Kidney tubule cell (primary cell): ENCODE measurements at places on chromosomes 13 and 19.
A peak's percentile ranks its signal among the peaks of the same experiment; 100 is the strongest.

- peak; percentile 92 for DNase-seq
Measured at GRCh38 chr13:99280166-99280565, 22.0 kb upstream of the GPR18 start.

GRCh38 chr19:16355293-16356043, 30.8 kb downstream of the KLF2 start:
- no peak for DNase-seq

GRCh38 chr19:56976300-56976699, 135.8 kb upstream of the PEG3 start:
- no peak for DNase-seq

- DNase-seq = peak; percentile 94
Measured at GRCh38 chr13:27450921-27451471, 632 bp upstream of the MTIF3 start.

- DNase-seq = no peak
Measured at GRCh38 chr19:56554272-56554869, 12.9 kb upstream of the ZNF470 start.

DNA sequence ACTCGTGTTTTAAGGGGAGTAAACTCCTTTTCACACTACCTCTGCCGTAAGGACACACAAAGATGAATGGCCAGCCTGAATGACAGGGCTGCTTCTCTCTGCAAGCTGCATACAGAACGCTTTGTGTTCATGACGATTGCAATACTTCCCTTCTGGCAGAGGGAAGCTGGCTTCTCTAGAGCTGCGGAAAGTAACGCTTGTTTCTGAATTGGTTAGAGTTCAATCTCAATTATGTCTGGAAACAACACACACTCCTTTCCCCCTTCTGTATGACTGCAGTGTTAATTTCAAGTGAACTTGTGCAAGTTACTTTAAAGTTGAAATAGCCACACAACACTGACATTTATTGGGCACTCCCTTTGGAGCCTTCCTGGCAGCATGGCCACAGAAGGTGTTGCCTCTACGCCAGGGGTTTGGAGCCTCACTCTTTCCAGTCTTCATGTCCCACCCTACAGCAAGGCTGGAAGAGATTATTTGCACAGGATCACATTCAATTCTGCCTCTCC, 242.6 kb downstream of the NDFIP2 start:
- DNase-seq = no peak

DNA sequence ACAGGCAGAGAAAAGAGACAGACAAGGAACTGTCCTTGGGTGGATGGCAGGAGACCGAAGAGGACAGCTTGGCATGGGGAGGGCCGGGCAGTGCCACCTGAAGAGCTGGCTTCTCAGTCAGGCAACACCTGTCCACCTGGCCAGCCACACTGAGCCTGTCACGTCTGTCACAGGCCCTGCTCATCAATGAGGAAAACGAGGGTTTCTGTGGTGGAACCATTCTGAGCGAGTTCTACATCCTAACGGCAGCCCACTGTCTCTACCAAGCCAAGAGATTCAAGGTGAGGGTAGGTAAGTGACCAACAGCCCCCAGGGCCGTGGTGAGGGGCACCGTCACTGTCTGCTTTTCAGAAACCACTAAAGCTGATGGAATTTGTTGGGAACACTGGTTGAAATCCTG, 11.2 kb upstream of the PROZ start:
- DNase-seq = no peak

- DNase-seq = no peak
Measured at GRCh38 chr13:33331962-33332361, 46.4 kb upstream of the STARD13 start.

GRCh38 chr19:31054430-31054829, 294.8 kb downstream of the TSHZ3 start:
- peak; percentile 56 for DNase-seq

GRCh38 chr19:51472607-51473006, 5.7 kb upstream of the CEACAM18 start:
- no peak for DNase-seq

DNA sequence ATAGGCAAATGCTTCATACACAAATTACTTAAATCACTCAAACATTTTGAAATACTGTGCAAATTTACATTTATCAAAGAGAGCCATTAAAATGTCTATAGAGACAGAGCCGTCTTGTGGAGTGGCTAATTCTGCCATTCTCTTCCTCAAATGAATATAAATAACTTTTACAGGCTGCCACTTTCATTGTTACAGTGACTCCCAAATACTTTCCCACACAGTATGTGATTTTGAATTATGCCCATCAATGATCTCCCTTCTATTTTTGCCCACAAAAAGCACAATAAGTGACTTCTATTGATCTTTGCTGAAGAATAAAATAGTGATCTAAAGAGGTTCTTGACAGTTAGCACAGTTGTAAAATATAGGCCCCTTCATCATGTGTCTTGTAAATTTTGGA, 1244.9 kb downstream of the PCDH17 start:
- DNase-seq = no peak

DNA sequence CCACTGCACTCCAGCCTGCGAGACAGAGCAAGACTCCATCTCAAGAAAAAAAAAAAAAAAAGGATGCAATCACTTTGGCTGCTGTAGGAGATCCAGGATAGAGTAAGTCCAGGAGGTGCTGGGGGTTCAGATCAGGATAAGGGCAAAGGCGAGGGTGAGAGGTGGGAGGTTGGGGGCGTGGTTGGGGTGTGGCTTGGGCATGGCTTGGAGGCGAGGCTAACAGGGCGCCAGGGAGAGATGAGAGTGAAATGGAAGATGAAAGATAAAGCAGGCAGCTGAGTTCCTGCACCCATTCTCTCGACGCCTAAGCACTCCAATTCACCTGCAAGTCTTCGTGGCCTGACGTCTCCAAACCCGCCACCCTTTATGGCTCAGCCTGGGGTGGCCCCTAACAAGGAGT, 25.0 kb upstream of the ZNRF4 start:
- DNase-seq = no peak

GRCh38 chr13:87080100-87080779, 590.9 kb upstream of the SLITRK5 start:
- no peak for DNase-seq

GRCh38 chr13:40611635-40612034, 54.8 kb downstream of the FOXO1 start:
- no peak for DNase-seq

DNA sequence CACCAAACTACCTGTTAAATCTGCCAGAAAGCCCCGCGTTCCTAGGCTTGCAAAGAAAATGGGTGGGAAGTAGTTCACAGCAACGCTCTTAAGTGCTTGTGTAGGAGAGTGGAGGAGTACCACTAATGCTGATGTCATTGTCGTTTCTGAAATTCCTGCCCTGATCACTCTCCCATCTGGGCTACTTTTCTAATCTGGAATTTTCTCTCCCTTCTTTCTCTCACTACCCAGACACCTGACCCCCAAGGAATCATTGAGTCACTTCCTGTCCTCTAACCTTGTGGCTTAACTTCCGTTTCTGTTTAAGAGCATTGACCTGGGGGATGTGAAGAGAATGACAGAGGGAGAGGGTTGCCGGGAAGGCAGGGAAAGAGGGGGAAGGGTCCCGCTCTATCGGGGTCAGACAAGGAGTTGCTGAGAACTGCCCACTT, 98.7 kb downstream of the STARD13 start:
- DNase-seq = peak; percentile 87

- no peak for DNase-seq
Measured at GRCh38 chr19:16544473-16545231, 2.4 kb upstream of the CHERP start.

DNA sequence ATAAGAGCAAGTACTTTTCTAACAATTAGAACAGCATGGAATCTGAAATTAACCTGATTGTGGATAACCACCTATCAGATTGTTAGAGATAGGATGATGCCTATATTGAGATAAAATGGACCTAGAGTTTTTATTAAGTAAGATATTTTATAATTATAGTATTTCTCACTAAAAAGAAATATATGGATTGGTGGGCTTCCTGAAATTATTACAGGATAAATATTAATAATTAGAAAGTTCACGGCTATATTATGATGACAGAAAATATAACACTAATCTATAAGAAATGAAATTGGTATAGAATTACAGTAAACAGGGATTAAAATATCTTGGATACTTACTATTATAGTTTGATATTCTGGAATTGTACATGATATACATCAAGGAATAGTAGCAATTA, 378.0 kb upstream of the SPRY2 start:
- no peak for DNase-seq

DNA sequence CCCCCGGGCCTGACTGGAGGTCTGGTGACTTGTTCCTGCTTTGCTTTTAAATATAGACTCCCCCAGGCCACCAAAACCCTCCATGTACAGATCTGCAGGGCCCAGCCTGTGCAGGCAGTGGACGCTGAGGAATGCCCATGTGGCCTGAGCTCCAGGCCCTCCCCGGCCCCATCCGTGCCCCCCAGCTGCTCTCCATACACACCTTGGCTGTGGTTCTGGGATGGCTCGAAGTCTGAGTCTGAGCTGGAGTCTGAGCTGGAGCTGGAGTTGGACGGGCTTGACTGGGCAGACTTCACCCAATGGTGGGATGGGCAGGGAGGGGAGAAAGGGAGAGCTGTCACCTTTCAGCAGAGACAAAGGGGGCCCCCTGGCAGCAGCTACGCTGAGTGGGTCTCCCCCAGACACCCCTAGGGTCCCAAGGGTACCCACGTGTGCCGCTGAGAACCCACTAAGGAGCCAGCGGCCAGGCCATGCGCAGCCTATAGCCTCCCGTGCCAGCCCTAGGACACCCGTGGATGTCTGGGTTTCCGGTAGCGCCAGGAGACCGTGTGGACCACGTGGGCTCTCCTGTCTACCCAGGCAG, 61.9 kb downstream of the MLLT1 start:
- DNase-seq = no peak

- DNase-seq = no peak
Measured at GRCh38 chr19:5628461-5628860, 5.6 kb downstream of the SAFB start.
